Dermis lymphatic vessel endothelial cell (primary cell): ENCODE measurements at places on chromosomes 3 and 15. TPM values are rescaled to one million over a fixed set of nuclear protein-coding genes. Genes with fewer than 3 reads are reported as not detected.

Gene PAK6
- not detected in 2 replicates for total RNA-seq

Gene APOD
- total RNA-seq: 13.5 and 20.3 TPM in 2 replicates

Gene NANOGP8
- not detected in 2 replicates for total RNA-seq

Gene ADAMTS7
- 3.4 and 6.6 TPM in 2 replicates for total RNA-seq

Gene PP2D1
- total RNA-seq: not detected in 2 replicates

Gene FANCD2OS
- not detected in 2 replicates for total RNA-seq

Gene PPP2R3A
- total RNA-seq: 4.4 and 4.6 TPM in 2 replicates

Gene CPA3
- not detected in 2 replicates for total RNA-seq

Gene CNTN4
- 0.17 and 0.33 TPM in 2 replicates for total RNA-seq

Gene UBAP1L
- total RNA-seq: 3.1 and 11.8 TPM in 2 replicates

Gene RASGRP1
- 0.11 and 0.17 TPM in 2 replicates for total RNA-seq

Gene EFL1
- total RNA-seq: 16.3 and 17.4 TPM in 2 replicates

Gene MNS1
- total RNA-seq: under 0.01 and 0.09 TPM in 2 replicates

Gene REC114
- total RNA-seq: not detected in 2 replicates

Gene P2RY14
- total RNA-seq: not detected in 2 replicates

Gene SPINK8
- not detected in 2 replicates for total RNA-seq

Gene WDR72
- total RNA-seq: not detected in 2 replicates

Gene SLC24A5
- total RNA-seq: not detected in 2 replicates

Gene UBA7
- total RNA-seq: 24.9 and 29.9 TPM in 2 replicates

Gene NR2E3
- 0.22 and 0.26 TPM in 2 replicates for total RNA-seq

Gene ADIPOQ
- not detected in 2 replicates for total RNA-seq

Gene MELTF
- total RNA-seq: 0.60 and 1.2 TPM in 2 replicates

Gene PRR20G
- total RNA-seq: not detected in 2 replicates

Gene FEZF2
- not detected in 2 replicates for total RNA-seq

Gene BHLHE40
- 9.8 and 12.5 TPM in 2 replicates for total RNA-seq

Gene SLC28A2
- total RNA-seq: not detected in 2 replicates

Gene BMF
- total RNA-seq: 4.3 and 5.4 TPM in 2 replicates

Gene ITIH1
- total RNA-seq: not detected in 2 replicates

Gene TIMMDC1
- total RNA-seq: 31.7 and 40.0 TPM in 2 replicates

Gene PPM1M
- 13.0 and 16.6 TPM in 2 replicates for total RNA-seq

Gene HTR3E
- not detected in 2 replicates for total RNA-seq
